Hepatocyte (in vitro differentiated cells): ENCODE measurements at places on chromosomes 6 and 20. TPM values are rescaled to one million over a fixed set of nuclear protein-coding genes. Genes with fewer than 3 reads are reported as not detected.

Gene GRM1
- 0.08 and 0.17 TPM in 2 replicates for total RNA-seq

Gene NR2E1
- total RNA-seq: not detected in 2 replicates

- H3K27me3 ChIP-seq: no peaks in the 10 kb centered on the region
- peaks cover 4% of the 10 kb centered on the region for H3K4me1 ChIP-seq
- DNase-seq: no peak
- no peaks in the 10 kb centered on the region for H3K36me3 ChIP-seq
- H3K27ac ChIP-seq: no peak overlapping the region
- no peak overlapping the region for H3K4me3 ChIP-seq
Measured at GRCh38 chr6:116452531-116452930, 8.6 kb upstream of the CALHM6 start.

Gene RBPJL
- not detected in 2 replicates for total RNA-seq

- no peak overlapping the region for H3K27ac ChIP-seq
- H3K27me3 ChIP-seq: no peaks in the 10 kb centered on the region
- no peak for DNase-seq
- no peak overlapping the region for H3K4me3 ChIP-seq
- no peaks in the 10 kb centered on the region for H3K36me3 ChIP-seq
- H3K4me1 ChIP-seq: no peaks in the 10 kb centered on the region
Measured at GRCh38 chr20:12371990-12372389, 454.3 kb downstream of the BTBD3 start.

Gene BFSP1
- total RNA-seq: 2.0 and 2.4 TPM in 2 replicates

Gene ZNF311
- total RNA-seq: 0.56 and 1.3 TPM in 2 replicates

GRCh38 chr6:7899101-7899888 is 11.3 kb downstream of the TXNDC5 start:
- peak; percentile 28 for DNase-seq
- H3K27me3 ChIP-seq: no peaks in the 10 kb centered on the region
- peaks cover 4% of the 10 kb centered on the region for H3K36me3 ChIP-seq
- peaks cover 17% of the 10 kb centered on the region for H3K4me1 ChIP-seq

DNA sequence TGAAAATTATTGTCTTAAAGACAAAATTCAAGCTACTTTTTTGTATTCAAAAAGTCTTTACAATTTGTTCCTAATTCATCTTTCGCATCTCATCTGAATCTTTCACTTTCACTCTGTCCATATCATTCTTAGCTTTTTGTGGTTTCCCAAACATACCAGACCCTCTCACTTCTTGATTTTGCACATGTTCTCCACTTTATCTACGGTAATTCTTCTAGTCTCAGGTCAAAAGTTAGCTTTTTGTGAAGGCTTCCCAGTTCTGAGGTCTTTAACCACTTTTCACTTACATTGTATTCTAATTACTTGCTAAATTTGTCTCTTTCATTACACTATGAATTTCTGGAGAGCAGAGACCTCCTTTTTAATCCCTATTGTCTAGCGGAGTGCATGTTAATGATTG is 34.6 kb upstream of the EPHA7 start:
- DNase-seq: no peak
- no peak overlapping the region for H3K27ac ChIP-seq
- H3K36me3 ChIP-seq: no peaks in the 10 kb centered on the region
- no peaks in the 10 kb centered on the region for H3K27me3 ChIP-seq
- H3K4me3 ChIP-seq: no peak overlapping the region

DNA sequence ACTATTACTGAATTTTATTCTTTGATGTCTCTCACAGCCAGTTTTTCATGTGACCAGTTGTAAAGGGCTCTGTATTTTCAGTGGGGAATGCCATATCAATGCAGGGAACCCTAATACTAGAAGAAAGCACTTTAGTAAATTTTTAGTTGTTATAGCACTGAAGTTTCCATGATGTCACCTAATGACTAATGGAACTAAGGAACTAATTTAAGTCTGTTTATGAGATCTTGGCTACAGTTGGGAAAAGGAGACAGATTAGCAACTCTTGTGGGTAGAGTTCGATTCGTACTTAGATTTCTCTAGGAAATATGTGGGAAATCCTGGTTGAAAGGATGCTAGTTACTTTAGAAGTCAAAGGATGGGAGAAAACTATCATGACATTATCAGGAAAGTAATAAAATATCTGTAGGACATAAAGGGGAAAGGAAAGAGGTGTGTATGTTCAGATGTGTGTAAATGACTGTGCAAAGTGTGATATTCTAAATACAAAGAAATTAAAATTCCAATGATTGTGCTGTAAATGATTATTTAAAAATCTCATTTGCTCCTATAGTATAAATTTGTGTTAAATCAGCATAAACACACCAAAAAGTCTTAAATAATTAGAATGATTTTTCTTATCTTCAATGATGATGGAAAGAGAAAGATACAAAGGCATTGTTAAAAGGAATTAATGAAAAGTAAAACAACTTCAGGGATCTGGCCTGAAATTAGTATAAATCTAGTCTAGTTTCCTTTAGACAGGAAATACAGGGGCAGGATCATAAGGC is 103.4 kb downstream of the LRRC1 start:
- no peak overlapping the region for H3K4me3 ChIP-seq
- H3K27me3 ChIP-seq: no peaks in the 10 kb centered on the region
- H3K27ac ChIP-seq: no peak overlapping the region
- DNase-seq: no peak
